ENCODE measurements at places on chromosomes 5 and 9.

- no peak for DNase-seq
Observed at GRCh38 chr9:30522061-30522460, 1862.4 kb upstream of the ACO1 start.

DNA sequence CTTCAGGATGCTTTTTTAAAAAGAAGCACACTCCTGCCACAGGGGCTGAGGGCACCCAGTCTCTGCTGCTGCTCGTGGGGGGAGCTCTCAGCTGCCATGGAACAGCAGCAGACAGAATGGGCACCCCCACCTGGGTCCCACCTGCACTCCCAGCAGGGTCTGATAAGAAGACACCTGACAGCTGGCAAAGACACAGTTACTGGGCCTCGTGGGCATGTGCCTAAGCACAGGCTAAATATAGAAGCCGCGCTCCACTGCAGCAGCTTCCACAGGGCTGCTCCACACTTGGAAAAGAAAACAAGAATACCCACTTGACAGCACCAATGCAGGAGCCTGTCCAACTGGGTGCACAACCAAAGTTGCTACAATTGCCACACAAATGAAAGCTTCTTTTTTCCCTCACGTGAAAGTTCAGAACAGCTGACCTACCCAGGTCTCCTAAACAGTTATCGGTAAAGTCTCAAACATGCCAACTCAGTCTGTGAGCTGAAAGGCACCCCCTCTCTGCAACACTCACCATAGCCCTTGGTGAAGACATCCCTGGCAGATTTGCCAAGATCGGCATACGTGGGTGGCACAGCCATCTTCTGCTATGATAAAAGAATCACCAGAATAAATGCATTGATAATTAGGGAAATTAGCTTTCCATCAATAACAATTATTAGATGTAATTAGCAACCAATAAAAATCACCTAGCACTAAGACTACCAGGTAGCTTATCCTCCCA is 12.2 kb downstream of the VDAC1 start:
- DNase-seq: no peak

GRCh38 chr5:158451993-158452672 is 593.2 kb upstream of the CLINT1 start:
- DNase-seq: no peak

GRCh38 chr5:163624431-163624830 is 119.0 kb downstream of the MAT2B start:
- DNase-seq: no peak

- no peak for DNase-seq
Observed at GRCh38 chr5:136108180-136108611, 24.4 kb upstream of the SMAD5 start.

- no peak for DNase-seq
Observed at GRCh38 chr5:113162770-113163169, 186.2 kb downstream of the DCP2 start.

DNA sequence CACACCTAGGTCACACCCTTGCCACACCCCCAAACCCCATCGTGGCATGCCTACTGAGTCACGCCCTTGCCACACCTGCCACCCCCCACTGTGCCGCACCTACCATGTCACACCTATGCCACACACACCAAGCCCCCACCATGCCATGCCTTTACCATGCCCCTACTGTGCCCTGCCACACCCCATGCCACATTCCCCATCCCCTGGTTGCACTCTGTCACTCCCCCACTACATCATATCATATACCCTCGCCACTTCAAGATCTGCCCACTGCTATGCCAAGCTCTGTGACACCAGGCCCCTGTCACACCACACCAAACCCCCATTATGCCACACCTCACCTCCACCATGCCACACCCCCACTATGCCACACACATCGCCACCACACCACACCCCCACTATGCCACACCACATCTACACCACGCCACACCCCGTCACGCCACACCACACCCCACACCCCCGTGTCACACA is 101.2 kb downstream of the OLFM1 start:
- no peak for DNase-seq

DNA sequence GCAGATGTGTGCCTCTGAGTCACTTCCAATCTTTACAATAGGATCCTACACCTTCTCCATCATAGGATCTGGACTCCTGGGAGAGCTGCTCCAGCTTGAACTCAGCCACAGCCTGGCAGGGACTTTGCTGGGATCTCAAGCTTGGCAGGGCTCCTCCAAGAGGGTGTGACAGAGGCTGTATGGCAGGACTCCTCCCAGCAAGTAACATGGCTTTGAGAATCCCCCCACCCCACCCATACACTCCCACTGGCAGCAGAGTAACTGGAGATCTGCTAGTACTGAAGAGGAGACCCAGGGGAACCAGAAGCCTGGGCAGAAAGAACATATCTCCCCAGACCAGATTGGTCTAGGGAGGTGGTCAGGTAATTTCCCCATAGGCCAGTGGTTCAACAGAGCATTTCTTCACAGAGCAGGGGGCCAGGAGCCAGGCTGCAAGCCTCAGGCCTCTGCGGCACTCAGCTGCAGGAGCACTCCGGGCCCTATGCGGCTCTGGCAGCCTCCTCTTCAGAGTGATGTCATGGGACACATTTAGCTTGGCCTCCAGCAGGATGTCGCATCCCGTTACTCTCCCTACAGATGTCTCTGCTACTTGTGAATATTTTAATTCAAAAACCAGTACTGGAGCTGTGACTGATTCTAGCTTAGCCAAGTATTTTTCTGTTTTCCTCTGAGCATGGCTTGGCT is 1.7 kb upstream of the ACSL6 start:
- no peak for DNase-seq

- DNase-seq: no peak
Observed at GRCh38 chr5:76274571-76274970, 128.5 kb upstream of the IQGAP2 start.

DNA sequence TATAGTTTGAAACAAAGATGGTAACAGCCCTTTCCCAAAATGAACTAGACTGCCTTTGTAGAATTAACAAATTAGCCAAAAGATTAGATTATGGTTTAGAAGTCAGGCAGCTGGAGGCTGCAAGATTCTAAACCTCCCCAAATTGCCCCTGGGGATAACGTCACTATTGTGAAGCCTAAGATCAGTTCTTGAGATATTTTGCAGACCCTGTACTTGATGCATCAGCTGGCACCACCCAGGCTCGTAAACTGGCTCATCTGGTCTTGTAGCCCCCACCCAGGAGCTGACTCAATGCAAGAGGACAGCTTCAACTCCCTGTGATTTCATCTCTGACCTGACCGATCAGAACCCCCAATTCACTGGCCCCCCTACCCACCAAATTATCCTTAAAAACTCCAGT is 4.2 kb upstream of the SOWAHA start:
- DNase-seq: no peak

- no peak for DNase-seq
Observed at GRCh38 chr9:6915635-6916034, 157.9 kb downstream of the KDM4C start.

DNA sequence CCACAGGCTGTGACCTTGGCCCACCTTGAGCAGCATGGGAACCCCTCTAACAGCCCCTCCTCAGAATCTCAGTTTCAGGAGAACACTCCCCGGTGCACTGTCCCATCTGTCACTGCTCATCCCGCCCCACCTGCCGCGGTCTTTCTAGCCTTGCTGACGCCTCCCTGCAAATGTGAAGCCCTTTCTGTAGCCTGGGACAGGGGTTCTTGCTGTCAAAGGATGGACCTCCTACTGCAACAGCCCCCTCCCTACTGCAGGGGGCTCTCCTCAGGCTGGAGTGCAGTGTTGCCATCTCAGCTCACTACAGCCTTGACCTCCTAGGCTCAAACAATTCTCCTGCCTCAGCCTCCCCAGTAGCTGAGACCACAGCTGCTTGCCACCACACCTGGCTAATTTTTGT is 20.0 kb downstream of the OR2V1 start:
- DNase-seq: no peak

DNA sequence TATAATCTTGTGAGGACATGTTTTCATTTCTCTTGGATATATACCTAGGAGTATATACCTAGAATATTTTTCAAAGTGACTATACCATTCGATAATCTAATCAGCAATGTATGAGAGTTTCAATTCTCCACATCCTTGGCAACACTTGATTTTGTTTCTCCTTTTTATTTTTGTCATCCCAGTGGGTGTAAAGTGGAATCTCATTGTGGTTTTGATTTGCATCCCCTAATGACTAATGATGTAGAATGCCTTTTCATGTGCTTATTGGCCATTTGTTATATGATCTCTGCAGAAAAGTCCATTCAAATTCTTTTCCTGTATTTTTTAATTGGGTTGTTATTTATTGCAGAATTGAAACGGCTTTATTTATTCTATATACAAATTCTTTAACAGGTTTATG is 15.2 kb downstream of the ZCCHC9 start:
- no peak for DNase-seq

DNA sequence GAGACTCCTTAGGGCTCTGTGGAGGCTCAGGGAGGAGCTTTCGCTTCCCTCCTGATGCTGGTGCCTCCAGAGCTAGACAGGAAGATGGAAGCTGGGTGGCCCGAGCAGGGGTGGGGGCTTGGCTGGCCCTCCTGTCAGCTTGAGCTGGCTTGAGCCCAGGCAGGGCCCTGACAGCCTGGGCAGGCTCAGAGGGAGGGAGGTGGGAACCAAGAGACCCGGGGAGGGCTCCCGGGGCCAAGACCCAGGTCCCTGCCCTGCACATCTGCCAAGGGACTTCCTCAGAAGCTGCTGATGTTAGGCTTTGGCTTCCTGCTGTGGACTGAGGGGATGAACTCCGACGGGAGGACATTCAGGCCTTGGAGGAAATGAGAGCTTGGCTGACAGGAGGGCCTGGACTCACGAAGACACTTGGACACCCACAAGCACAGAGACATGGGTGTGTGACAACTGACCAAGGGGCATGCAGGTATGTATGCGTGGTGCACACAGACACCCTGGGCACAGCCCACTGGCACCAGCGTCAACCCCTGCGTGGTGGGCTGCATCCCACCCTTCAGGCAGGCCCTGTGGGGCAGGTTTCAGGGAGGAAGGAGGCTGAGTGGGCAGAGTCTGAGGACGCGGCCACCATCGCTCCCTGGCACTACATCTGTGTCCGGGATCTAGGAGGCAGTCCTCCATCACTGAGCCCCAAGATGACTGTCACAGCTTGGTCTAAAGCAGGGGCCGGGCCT is 1.7 kb upstream of the LTC4S start:
- DNase-seq: no peak

- DNase-seq: no peak
Observed at GRCh38 chr9:14779566-14780022, 57.1 kb upstream of the CER1 start.

DNA sequence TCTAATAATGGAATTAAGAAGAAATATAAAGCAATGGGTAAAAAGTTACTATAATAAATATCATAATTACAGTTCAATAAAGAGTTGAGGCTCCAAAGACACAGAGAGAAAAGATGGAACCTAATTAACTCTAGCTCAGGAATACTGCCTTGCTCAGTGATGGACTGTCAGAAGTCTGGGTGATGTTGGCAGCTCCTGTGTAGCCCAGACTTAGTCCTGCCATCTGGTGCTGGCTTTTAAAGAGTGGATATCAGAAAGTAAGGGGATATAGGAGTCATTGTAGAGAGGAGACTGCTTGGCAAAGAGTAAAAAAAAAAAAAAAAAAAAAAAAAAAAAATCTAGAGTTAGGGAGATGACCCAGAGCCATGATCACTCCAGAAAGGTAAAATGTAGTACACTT is 551.9 kb upstream of the DMAC1 start:
- DNase-seq: no peak

- no peak for DNase-seq
Observed at GRCh38 chr9:105069696-105070095, 141.7 kb upstream of the ABCA1 start.

DNA sequence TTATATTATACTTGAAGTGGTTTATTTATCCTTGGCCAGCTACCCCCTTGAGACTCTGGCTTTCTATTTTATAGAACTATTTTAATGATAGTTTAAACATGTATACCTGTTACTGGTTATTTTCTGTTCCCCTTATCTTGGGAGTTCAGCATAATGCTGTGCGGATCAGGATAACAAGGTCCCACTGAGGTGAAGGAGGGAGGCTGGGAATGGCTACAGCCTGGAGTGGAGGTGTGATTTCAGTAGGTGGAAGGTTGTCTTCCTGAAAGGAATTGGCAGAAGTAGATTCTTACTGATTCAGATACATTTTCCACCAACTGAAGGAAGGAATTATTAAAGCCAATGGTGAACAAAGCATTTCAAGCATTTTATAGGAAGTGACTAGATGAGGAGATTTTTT is 38.9 kb downstream of the PAM start:
- no peak for DNase-seq

- DNase-seq: no peak
Observed at GRCh38 chr5:29001666-29002065, 1963.3 kb upstream of the CDH9 start.

GRCh38 chr5:27234916-27235315 is 196.5 kb upstream of the CDH9 start:
- DNase-seq: no peak

DNA sequence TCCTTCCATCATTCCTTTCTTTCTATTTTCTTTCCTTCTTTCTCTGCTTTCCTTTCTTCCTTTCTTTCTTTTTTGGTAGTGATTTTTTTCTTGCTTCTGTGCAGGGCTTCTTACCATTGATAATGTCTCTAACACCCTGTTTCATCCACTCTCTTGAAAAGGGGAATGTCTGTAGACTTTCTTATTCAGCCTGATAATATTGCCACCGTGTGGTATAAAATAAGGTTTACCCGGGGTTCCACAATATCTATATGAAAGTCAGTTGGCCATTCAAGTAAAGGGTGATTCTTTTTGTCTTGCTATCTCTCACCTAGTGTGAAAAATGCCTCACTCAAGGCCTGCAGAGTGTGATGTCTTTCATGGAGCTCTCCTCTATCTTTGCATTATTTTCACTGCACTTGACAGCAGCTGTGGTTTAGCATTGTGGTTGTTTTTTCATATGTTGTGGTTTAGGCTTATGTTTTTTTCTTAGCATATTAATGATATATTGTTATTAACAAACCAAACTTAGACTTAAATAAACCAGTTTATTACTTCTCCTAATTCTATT is 153.9 kb downstream of the CSNK1G3 start:
- no peak for DNase-seq

GRCh38 chr9:479971-480350 is 265.3 kb downstream of the DOCK8 start:
- no peak for DNase-seq

DNA sequence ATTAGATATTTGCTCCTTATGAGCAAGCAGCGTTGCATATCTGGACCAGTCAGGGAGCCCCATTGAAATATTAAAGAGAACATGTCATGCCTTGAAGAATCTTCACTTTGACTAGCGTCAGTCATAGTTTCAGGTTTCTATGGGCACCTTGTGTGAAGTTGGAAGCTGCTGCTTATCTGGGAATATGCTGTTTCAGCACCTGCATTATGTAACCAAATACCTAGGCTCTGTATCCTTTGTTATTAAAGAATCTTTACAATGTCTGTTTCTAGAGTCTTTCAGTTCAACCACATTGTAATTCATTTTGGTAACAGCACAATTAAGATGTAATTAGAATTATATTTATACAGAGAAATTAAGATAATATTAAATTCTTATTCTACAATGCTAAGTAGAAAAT is 818.8 kb upstream of the TYRP1 start:
- DNase-seq: no peak
